ENCODE measurements at places on chromosomes 3 and 15. TPM values are rescaled to one million over a fixed set of nuclear protein-coding genes. Genes with fewer than 3 reads are reported as not detected.

GRCh38 chr3:41328926-41329325 lies 129.6 kb downstream of the CTNNB1 start:
- no peak for DNase-seq

DNA sequence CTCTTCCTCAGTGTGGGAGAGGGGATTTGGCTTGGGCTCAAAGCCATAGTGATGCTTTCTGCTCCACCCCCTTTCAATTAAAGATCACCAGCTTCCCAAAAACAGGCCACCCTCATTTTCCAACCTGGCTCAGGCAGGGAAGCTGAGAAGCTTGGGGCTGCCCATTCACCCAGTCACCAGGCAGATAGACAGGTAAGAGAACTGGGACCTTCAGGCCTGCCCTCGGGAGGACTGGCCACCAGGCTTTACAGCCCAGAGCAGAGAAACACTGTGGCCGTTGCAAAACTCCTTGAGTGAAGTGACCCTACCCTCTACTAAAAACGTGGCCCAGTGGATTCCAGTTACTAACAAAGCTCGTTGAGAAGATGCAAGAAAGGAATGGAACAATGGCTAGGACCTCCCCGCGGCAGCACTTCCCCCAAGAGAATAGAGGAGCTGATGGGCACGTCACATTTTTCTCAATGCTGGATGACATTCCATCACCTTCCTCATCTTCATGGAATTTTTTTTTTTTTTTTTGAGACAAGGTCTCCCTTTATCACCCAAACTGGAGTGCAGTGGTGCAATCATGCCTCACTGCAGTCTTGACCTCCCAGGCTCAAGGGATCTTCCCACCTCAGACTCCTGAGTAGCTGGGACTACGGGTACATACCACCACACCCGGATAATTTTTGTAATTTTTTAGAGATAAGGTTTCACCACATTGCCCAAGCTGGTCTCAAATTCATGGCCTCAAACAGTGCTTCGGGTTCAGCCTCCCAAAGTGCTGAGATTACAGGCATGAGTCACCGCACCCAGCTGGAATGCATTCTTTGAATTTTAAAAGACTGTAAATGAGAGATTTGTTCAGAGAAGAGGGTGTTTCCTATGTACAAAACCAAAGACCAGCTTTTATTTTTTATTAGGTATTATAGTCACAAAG lies 37.9 kb downstream of the LIPC start:
- DNase-seq: peak; percentile 75

DNA sequence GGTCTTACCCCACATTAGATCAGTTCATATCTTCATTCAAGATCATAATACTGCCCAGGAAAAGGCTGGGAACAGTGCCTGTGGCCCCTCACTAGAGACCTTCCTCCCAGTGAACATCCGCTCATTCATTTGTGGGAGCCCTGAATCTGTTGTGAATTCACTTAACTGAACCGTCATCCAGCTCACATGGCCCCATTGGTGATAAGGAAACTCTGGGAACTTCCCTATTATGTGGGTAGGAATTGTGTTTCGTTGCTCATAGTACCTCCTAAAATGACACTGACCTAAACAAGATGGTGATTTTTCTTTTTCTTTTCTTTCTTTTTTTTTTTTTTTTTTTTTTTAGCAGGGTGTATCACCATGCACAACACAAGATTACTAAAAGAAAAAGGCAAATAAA lies 6.8 kb upstream of the MESP2 start:
- no peak for DNase-seq

- no peak for DNase-seq
Observed at GRCh38 chr3:164929642-164930041, 148.7 kb downstream of the SI start.

GRCh38 chr15:80207887-80208286 lies 44.1 kb downstream of the CTXND1 start:
- no peak for DNase-seq

DNA sequence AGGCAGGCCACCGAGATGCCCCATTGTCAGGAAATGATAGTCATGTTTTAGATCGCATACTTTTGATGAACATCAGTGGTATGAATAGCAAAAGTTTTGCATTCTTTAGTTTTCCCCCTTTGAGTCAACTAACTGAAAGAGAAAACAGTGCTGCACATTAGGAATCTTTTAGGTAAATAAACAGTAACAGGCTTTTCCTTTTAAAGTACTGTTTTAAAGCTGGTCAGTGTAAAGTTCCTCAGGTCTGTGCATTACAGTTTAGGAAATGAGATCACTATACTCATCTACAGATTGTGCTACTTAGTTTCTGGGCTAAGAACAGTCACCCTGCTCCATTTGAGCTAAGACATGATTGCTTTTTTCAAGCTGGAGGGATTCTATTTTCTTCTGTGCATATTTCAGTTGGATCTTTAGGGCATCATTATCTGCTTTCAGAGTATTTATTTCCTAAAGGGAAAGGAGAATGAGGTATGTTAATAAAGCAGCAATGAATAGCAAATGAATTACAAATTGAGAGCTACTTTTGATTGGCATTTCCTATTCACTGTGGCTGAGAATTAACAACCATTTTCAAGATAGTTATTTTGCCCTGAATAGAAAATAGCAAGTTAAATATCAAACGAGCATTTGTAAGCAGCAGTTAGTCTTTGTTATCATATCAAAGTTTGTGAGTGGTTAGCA lies 36.5 kb downstream of the FAM98B start:
- DNase-seq: no peak

DNA sequence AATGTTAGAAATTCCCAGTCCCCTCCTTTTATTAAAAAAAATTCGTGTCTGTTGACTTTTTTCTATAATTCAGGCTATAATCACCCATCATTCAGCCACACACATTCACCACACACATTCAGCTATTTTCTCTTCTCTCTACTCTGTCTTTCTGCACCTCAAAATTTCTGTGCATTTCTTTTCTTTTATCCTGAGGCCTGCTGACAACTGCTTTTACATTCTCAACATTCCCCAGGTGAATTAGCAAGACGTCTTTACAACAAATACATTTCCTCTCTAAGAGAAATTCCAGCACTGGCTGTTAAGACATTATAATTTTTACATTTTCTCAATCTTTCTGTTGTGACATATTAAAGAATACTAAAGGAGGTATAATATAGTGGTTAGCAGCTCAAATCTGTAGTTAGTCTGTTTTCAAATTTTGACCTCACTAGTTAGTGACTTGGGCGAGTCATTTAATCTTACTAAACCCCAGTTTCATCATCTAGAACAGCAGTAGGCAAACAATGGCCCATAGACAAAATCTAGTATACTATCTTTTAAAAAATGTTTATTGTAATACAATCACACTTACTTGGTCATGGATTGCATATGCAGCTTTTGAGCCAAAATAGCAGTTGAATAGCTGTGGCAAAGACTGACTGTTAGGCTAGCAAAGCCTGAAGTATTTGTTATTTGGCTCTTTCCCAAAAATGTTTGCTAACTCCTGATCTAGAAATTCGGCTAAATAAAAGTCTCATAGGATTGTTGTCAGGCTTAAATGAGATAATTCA lies 350.7 kb downstream of the NSUN3 start:
- DNase-seq: no peak

DNA sequence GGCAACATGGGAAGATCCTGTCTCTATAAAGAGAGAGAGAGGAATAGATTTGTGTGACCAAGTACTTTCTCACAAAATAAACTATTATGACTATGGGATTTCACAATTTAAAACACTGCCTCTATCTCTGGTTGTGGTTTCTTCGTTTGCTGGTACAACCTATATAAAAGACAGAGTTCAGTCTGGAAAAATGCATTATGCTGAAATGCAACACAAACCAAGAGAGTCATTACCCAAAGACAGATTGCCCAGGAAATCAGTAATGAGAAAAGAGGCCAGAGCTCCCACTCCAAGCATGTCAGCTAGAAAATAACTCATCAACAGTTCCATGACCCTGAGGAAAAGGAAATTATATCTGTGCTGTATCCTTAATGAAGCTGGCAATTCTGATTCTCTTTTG lies 23.2 kb downstream of the GPR176 start:
- no peak for DNase-seq

- peak; percentile 45 for DNase-seq
Observed at GRCh38 chr15:95024351-95024750, 793.0 kb downstream of the MCTP2 start.

GRCh38 chr3:118501152-118501551 lies 533.5 kb downstream of the IGSF11 start:
- no peak for DNase-seq

Gene SECISBP2L
- total RNA-seq: 22.0 TPM

Gene KLHL25
- total RNA-seq: 3.9 TPM

Gene IL17RC
- total RNA-seq: 11.5 TPM

Gene TRIM69
- total RNA-seq: 6.1 TPM

Gene ITPR1
- total RNA-seq: 22.6 TPM

Gene GPR62
- not detected for total RNA-seq
